OCI-LY7 (cell line): ENCODE measurements at places on chromosomes 7 and 10. TPM values are rescaled to one million over a fixed set of nuclear protein-coding genes. Genes with fewer than 3 reads are reported as not detected.

Gene PDE6C
- total RNA-seq: 0.13 TPM in 1 of 2 replicates, not detected in the other

Gene WIPF3
- total RNA-seq: not detected in 2 replicates

Gene SPDYE16
- total RNA-seq: 0.20 and 0.21 TPM in 2 replicates

Gene CALML5
- not detected in 2 replicates for total RNA-seq

Gene ZNF438
- total RNA-seq: 2.1 and 2.5 TPM in 2 replicates

Gene GNAT3
- total RNA-seq: not detected in 2 replicates

DNA sequence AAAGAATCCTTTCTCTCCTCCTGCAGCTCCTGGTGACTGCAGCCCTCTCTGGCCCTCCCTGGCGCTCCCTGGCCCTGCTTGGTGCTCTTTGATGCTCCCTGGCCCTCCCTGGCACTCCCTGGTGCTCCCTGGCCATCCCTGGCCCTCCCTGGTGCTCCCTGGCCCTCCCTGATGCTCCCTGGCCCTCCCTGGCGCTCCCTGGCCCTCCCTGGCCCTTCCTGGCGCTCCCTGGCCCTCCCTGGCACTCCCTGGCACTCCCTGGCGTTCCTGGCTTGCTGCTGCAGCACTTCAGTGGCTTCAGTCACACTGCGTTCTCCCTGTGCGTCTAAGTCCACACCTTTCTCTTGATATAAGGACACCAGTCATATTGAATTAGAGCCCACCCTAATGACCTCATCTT is 15.2 kb upstream of the FGFR2 start:
- DNase-seq: no peak

DNA sequence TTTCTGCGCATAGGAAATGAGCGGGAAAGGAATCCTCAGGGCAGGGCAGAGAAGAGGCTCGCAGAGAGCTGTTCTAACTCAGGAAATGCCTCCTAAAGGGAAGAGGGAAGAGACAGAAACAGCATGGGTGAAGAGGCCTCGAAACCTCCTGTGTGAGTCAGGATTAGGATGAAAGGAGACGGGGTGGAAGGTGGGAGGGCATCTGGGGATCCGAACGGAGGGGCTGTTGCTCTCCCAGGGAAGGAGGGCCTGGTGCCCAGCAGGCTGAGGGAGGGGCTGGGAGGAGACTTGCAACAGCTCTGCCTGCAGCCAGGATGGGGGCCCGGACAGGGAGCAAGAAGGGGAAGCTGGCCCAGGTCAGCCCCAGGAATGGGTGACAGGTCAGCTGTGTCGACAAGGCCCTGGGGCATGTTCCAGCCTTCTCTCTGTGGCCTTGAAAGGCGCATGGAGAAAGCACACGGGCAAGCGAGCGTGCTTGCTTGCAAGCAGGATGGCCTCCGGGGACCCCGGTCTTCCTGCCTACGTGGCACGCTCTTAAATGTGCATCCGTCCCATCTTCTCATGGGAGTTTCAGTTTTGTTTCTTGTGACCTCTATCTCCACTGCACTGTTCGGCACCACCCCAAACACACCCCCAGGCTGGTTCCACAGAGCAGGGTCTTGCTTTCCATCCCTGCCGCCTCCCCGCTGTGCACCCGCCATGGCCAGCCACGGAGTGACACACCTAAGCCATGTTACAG is 63.5 kb downstream of the HIPK2 start:
- DNase-seq: no peak

DNA sequence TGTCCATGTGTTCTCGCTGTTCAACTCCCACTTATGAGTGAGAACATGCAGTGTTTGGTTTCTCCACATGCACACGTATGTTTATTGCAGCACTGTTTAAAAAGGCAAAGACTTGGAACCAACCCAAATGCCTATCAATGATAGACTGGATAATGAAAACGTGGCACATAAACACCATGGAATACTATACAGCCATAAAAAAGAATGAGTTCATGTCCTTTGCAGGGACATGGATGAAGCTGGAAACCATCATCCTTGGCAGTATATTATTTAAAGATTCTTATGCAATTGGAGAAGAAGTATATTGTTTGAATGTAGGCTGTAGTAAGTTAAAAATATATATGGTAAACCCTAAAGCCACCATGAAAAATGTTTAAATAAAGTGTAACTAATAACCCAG is 7.2 kb upstream of the CACNB2 start:
- no peak for DNase-seq

GRCh38 chr7:155234158-155234492 is 63.6 kb upstream of the INSIG1 start:
- no peak for DNase-seq

DNA sequence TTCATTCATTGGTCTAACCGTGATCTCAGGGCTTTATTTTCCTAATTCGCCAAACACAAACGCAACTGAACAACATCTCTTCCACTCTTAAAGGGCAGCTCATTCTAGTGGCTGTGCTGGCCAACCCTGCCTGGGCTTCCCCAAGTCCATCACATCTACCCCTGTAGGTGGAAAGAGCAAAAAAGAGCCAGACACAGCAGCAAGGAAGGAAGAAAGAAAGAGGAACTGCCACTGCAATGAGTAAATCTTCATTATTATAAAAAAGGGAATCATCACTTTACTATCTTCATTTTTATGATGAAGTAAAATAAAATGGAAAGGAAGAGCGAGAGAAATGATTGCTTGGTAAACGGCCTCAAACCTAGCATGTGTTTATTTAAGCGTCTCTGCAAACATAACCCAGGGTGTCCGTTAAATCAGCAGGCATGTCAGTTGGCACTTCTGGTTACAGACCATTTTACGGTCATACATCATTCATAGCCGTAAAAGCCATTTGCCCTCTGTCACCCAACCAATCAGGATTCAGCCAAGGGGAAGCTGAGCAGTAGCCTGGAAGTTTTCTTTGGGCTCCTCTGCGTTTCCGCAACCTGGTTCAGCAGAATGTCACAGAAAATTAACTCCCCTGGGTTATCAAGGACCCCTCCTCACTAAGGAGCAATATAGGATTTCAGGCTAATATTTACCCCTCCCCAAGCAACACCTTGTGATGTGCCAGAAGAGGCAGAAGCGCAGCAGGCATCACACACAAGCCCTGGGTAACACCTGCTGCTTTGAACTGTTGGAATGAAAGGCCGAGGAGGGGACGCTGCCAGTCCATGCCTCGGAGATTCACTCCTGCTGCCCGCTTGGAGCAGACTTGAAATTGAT is 234.0 kb downstream of the SNX10 start:
- DNase-seq: no peak

DNA sequence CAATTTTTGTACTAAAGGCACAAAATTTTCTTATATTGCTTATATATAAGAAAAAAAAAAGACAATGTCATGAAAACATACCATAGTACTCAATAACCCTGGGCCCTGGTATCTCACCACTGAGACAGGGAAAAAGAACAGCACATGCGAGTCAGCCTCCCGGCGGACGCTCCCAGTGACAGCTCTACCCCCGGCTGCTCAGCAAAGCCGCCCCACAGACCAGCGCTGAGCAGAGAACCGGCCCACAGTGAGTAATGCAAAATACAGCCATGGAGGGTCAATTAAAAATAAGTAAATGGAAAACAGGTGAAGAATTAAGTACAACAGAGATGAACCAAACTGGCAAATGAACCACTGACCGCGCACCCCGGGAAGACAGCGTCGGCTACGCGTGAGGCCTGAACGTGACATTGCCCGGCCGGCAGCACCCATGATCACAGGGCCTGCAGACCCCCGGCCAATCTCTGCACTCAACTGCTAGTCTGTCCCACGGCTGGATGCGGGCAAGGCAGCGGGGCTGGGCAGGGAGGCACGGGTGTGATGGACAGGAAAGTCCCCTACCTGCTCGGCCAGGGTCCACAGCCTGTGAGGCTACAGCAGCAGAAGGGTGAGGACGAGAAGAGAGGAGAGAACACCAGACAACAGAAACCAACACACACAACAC is 175.9 kb downstream of the ZMYND11 start:
- DNase-seq: no peak

GRCh38 chr10:130994845-130995244 is 316.7 kb downstream of the TCERG1L start:
- DNase-seq: no peak

GRCh38 chr10:106711313-106711906 is 453.1 kb downstream of the SORCS1 start:
- peak; percentile 49 for DNase-seq

GRCh38 chr7:27094304-27095049 is 1.3 kb downstream of the HOXA1 start:
- no peak for DNase-seq

- no peak for DNase-seq
Measured at GRCh38 chr7:25846722-25847121, 305.3 kb upstream of the NFE2L3 start.

DNA sequence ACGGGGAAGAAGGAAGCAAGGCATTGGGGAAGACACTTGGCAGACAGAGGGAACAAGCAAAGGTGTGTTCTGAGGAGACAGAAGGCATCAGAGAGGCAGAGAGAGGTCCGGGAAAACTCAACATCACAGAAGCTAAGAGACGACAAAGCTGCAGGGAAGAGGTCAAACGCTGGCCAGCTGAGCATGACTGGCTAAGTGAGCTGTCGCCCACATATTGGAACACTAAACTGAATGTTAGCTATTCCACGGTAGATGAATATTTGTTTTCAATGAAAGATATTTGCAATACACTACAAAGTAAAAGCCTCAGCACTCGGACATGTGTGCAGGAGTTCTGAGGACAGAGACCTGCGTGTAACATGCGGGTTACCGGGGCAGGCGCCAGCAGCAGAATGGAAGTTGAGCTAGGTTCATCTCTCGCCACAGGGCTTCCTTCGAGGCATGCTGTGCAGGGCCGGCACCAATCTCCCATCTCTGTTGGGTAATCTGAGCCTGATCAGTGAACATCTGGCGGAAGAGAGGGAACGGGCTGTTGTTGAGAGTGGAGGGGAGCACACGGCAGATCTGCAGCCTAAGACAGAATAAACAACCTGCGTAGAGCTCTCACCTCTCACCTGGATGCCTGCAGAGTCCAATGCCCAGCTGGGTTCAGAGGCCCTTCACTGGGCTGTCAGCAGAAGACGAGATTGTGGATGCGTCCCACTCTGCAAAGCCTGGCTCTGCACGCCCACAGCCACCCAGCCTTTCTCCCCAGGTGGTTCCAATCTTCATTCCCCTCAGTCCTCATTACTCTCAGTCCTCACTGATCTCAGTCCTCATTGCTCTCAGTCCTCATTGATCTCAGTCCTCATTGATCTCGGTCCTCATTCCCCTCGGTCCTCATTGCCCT is 35.9 kb downstream of the INSIG1 start:
- DNase-seq: no peak

DNA sequence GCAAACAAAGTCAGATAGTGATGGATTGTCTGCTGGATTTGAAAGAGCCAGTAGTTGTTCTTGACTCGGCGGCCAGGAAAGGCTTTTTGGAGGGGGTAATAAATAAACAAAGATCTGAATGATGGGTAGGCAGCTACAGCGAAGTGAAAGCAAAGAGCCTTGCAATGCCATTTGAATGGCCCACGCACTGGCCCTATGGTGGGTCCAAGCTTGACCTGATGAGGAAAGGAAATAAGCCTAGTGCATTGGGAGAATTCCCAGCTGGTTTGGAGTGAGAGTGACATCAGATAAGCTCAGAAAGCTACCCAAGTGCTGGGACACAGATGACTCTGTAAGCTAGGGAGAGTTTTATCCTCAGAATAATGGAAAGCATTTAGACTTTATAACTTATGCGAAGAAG is 365.2 kb downstream of the PLXDC2 start:
- no peak for DNase-seq

DNA sequence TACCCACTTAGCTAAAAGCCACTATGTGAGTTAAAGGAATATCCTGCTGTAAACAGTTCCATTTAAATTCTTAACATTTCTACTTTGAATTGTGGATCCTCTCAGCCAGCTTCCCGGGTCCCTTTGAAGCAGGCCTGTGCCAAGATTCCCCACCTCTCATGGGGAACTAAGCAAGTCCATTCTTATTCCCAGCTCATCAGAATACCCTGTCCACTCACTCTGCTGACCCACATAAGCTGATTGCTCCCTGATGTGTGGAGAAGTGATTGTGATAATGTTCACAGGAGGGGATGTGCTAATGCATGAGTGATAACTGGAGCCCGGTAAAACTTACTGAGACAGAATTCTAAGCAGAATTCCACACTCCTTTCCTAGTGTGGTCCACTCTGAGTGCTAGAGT is 709.7 kb downstream of the CNTNAP2 start:
- DNase-seq: no peak

DNA sequence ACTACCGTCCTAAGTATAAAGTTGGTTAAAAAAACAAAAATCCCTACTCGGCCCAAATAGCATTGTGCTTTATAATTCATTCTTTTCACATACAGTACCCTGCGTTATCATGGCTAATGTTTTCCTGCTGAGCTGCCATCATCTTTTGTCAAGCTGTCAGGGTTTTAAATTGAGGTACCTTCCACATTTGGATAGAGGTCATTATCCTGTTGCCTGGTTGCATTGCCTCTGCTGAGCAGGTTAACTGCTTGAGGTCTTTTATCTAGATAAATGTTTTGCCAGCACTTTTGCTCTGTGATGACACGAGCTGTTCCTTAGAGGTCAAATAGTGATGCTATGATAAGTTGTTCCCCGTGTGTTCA is 94.4 kb upstream of the FZD1 start:
- no peak for DNase-seq
